Activated gamma-delta T cell (primary cell): ENCODE measurements at places on chromosomes 2 and 18.

DNA sequence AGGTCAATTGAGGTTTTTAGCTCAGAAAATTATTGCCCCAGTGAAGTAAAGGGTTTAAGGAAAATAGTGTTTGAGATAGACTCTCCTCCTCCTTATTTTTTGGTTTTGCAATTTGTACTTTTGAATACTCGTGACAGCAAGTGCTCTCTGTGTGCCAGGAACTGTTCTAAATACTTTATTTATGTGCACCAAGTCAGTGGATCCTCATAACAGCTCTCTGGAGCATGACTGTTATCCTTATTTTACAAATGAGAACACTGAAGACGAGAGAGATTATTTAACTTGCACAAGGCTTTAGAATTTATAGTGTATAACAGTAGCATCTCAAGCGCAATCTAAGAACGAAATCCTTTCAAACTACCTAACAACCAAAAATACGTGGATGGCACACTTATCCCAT lies 24.7 kb downstream of the BABAM2 start:
- no peak for DNase-seq

- DNase-seq, result no peak
Observed at GRCh38 chr2:27041752-27042151, 9.0 kb downstream of the TMEM214 start.

DNA sequence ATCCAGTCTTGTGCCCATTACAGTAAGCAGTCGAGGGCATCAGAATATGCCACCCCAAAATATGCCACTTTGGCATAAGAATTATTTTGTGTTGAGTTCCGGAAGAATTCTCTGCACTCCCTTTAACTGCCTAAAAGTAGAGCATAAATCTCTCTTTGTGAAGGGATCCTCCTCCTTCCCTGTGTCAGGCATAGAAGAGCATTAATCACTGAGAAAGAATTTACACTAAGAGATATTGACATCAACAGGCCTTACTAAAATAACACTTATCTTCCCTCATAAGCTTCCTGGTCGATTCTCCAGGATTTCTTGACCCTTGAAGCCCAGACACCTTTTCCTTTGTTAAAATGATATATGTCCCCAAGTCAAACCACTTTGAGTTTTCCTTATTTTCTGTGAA lies 27.6 kb upstream of the KYNU start:
- no peak for DNase-seq

- no peak for DNase-seq
Observed at GRCh38 chr18:55001394-55002024, 42.2 kb upstream of the CCDC68 start.

DNA sequence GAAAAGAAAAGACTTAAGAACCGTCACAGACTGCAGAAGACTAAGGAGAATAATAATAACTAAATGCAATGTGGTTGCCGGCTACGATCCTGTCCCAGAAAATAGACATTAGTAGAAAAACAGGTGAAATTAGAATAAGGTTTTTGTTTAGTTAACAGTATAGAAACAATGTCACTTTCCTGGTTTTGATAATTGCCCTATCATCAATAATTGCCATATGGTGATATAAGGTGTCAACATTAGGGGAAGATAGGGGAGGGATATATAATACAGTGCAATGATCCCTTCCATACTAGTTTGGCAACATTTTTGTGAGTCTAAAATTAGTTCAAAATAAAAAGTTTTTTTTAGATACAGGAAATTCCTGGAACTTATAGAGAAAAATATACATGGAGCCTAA lies 144.8 kb downstream of the SATB2 start:
- no peak for DNase-seq

DNA sequence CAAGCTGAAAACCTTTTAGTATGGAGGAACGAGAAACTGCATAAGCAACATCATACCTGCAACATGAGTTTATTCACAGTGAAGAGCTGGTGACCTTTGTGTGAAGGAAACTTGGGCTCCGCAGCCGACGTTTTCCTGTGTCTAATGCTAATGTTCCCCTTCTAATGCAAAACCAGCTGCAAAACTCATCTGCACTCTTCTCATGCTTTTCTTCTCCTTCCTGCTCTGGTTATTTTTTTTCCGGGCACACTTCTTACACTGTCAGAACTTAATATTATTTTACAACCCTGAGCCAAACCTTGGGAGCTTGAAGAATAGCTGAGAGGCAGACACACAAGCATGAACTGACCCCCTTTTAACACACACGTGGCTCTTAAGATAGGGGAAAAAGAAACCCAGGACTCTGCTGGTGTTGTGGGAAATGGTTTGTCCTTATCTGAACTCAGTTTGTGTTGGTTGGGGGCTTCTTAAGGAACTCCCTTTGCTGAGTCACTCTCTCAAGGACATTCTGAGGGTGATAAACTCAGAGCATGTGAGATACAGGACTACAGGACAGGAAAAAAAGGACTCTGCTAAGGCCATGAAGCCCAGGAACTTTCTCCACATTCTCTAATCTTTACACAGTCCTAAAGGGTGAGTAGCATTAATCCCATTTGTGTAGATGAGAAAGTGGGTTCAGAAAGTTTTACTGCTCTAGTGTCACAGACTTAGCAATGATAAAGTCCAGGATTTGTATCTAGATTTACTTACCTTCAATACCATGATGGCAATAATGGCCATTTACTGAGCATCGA lies 439.3 kb upstream of the TRIB2 start:
- no peak for DNase-seq

GRCh38 chr2:85945586-85945985 lies 56.8 kb upstream of the ST3GAL5 start:
- DNase-seq, result no peak

DNA sequence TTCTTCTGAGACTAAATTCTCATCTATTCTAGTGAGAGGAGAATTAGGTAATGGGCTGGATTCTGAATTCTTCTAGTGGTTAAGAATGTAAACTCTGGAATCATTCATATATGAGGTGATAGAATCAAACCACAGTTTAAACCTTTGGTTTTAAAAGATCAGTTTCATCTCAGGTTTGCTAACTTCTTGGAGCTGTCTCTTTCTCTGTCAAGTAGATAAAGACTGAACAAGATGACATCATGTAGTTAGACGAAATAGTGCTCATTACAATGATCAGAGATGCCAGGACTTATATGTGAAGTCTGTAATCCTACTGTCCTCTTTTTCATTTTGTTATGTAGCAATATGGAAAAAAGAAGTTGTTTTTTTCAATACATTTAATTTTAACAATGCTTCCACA lies 4.9 kb downstream of the CEBPZOS start:
- no peak for DNase-seq

GRCh38 chr2:172931918-172932520 lies 143.6 kb upstream of the MAP3K20 start:
- no peak for DNase-seq

GRCh38 chr2:43790147-43790546 lies 16.3 kb downstream of the DYNC2LI1 start:
- DNase-seq, result no peak

DNA sequence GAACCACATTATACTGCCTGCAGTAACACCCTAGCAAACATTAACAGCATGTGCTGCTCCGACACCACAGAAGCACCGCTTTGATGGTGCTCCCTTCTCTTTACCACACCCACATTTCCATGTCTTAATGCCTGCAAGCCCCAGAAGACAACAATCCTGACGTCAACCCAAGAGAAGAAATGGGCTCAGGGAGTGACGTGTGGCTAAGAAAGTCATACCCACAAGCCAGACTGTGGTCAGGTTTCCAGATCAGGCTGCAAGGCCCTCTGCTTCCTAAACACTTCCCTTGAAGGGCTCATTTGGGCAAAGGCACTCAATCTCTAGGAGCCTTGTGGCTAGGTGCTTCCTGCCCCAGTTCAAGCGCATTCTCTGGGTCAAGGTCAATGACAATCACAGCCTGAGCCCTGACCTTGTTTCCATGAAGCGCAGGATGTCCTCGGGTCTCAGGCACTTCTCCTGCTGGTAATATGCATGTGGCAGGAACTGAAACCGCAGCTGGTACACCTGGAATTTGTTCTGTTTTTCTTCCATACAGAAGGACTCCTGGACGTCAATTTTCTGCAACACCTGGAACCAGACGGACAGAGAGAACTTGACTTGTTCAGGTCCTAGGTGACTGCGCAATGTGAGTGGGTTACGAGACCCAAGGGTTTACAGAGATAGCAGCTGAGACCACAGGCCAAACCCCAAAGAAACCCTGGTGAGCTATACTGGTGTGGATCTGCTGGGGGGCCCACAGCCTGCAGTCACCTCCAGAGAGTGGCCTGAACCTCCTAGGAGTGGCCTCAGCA lies 67.2 kb downstream of the POLR1A start:
- DNase-seq, result no peak

- DNase-seq, result no peak
Observed at GRCh38 chr2:225697936-225698335, 298.4 kb downstream of the NYAP2 start.

DNA sequence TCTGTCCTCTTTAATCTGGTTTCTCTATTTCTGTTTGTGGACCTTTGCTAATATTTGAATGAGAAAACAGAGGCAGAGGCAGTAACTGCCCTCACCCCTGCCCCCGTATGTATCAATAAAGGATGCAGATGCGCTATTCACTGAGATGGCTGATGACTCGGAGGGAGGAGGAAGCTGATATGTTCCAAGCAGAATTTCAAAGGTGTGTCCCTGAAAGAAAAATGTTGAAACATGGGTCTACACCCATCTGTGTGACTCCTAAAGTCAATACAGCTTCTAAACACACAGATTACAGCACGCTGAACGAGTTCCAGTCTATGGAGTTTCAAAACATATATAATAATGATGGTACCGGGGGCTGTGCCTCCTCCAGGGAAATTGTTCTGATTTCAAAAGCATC lies 38.8 kb downstream of the EPHA4 start:
- DNase-seq, result no peak

- no peak for DNase-seq
Observed at GRCh38 chr2:218362606-218363005, 5.9 kb downstream of the CATIP start.

GRCh38 chr2:201777043-201777442 lies 3.7 kb downstream of the ALS2 start:
- no peak for DNase-seq

GRCh38 chr2:128615571-128615970 lies 296.9 kb upstream of the HS6ST1 start:
- DNase-seq, result no peak

- DNase-seq, result no peak
Observed at GRCh38 chr2:234969306-234970098, 17.7 kb downstream of the SH3BP4 start.
